NB4 (cell line): ENCODE measurements at places on chromosomes 16 and 17.

GRCh38 chr17:9125722-9126121 is 104.4 kb downstream of the NTN1 start:
- no peak for DNase-seq

DNA sequence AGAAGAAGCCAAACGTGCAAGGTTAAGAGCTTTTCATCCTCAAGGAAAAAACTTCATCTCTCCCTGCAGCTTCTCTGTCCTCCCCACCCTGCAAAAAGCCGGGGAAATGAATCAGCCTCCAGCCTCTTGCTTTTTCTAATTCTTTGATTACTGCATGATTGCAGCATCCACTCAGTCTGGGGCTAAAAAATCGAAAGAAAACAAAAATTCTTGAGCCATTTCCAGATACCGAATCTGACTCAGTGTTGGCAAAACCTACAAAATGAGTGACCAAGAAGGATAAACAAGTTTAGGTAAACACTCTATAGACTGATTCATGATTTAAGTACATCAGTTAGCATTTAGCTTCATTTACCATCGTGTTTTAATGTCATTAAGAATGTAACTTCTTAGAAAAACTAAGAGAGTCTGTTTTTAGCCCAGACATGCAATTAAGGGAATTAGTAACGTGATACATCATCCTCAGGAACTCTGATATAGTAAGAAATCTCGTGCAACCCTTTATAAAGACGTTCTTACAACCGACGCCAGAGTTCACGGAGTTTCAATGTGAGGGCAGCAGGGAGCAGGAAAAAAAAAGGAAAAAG is 287.3 kb upstream of the FOXF1 start:
- DNase-seq, result no peak

- DNase-seq, result no peak
These were observed 266.9 kb upstream of the DYNLRB2 start for GRCh38 chr16:80273635-80274538.

DNA sequence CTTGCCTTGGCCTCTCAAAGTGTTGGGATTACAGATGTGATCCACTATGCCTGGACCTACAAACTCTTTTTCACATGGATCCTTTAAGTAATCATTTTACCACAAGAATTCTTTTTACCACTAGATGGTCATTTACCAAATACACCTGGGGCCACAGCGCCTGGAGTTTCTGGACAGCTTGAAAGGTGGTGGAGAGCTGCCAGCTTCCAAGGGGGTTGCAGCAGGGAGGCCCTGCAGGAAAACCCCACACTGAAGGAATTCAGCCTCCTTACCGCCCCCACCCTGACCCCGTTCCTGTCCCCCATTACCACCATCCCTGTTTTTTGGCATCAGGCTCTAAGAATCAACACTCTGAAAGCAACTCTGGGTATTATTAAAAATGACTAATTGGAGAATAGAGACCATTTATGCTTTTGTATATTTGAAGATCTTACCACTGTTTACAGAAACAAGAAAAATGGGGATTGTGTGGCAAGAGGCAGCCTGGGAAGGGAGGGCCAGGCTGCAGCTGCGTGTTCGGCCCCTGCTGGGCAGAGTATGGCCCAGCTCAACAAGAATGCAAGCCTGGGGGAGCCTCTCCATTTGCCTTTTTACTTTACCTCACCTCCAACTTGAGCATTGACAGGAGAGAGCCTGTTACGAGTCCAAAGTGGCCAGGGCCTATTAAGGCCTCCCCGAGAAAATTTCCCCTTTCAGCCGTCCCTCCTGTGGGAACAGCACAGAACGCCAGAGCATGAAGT is 209.9 kb downstream of the ZFHX3 start:
- DNase-seq, result no peak

DNA sequence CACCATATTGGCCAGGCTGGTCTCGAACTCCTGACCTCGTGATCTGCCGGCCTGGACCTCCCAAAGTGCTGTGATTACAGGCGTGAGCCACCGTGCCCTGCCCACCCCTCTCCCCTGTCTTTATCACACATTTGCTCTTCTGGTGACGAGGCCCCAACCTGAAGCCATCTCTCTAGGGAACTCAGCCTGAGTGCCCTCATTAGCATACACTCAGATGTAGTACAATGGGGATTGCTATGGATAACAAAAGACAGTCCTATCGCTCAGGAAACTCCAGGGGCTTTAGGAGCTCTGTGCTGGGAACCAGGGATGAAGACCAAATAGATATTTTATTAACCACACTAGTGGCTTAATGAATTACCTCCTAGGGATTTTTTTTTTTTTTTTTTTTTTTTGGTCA is 100.7 kb downstream of the MARF1 start:
- DNase-seq, result no peak

DNA sequence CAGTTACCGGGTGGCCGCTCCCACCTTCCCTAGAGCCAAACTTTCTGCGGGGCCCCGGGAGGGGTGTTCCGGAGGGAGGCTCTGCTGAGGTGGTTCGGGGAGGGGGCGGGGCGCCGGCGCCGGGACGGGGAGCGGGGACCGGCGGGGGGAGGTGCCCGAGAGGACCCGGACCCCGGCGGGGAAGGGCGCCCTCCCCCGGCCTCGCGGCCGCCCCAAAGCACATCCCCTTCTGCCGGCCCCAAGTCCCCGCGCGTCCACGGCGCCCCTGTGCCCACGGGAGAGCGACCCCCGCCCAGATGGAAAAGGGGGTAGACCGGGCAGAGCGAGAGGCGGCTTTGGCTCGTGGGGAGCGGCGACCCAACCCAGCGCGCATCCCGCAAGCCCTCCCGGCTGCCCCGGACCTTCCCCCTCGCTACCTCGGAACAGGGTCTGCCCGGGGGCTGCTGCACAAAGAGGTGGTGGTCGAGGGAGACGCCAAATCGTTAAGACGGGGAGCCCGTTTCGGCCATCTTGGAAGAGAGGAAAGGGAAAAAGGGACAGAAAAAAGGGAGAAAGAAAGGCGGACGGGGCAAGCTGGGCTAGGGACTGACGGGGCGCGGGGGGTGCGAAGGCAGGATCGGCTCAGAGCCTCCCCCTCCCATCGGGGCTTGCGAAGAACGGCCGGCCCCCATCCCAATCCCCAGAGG is 530 bp downstream of the PCGF2 start:
- no peak for DNase-seq

DNA sequence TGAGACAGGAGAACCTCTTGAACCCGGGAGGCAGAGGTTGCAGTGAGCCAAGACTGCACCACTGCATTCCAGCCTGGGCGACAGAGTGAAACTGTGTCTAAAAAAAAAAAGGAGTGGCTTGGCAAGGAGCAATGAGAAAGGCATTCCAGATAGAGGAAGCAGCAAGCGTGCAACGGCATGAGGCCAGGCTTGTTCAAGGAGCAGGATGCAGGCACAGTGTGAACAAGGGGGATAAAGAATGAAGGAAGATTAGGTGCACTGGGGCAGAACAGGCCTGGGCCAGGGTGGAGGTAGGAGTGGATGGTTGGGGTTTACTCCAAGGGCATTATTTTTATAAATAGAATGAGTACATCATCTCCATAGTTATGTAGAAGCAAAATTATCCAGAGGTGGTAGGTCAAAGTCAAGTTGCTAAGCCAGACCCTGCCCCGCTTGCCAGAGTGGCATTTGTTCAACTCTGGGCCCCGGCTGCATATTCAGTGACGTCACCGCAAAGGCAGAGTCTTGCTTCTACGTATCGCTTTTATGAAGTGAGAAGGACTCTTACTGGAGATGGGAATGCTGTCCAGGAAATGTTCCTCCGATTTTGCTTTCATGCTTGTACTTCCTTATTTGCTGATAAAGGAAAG is 100.2 kb downstream of the KATNIP start:
- DNase-seq, result no peak

GRCh38 chr17:31488264-31488981 is 96.9 kb downstream of the RAB11FIP4 start:
- peak; percentile 18 for DNase-seq

GRCh38 chr16:80693553-80693952 is 110.8 kb downstream of the CDYL2 start:
- DNase-seq, result no peak

DNA sequence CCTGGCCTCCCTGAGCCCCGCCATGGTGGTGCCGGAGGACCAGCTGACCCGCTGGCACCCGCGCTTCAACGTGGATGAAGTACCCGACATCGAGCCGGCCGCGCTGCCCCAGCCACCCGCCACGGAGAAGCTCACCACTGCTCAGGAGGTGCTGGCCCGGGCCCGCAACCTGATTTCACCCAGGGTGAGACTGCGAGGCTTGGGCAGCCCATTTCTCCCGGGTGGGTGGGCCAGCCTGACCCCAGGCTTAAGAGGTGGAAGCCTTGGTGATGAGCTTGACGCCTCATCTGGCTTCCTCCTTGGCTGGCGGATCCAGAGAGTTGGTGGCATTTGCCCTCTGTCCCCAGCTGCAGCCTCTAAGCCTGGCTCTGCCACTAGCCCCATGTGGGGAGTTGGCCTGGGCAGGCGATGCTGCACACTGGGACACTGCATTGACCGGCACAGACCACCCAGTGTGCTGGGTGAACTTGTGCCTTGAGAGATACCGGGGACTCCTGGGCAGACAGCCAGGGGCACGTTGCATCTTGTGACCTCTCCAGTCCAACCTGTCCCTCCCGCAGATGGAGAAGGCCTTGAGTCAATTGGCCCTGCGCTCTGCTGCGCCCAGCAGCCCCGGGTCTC is 3.0 kb downstream of the CDT1 start:
- peak; percentile 45 for DNase-seq

DNA sequence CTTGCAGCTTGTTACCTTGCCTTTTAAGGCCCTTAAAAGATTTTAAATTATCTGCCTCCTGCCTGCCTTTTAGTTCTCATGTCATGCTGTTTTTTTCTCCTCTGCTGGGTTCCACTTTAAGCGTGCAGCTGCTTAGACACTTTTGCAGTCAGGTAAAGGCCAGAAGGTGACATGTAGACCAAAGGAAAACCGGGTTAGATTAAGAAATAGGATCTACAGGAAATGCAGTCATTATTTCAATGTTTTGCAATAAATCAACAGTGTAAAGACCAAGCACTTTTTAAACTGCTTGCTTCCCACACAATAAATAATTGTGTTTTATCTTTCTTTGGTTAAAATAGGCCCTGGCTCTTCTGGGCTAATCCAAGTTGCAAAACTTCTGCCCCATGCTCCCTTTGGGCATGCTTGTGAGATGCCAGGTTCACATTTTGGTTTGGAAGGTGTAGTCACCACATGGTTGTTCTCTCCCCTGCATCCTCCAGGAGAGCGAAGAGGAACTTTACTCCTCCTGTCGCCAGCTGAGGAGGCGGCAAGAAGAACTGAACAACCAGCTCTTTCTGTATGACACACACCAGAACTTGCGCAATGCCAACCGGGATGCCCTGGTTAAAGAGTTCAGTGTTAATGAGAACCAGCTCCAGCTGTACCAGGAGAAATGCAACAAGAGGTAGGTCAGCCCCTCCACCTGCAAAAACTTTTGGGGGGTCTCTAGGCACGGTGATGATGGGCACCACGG is 54.9 kb downstream of the SDR42E1 start:
- peak; percentile 87 for DNase-seq

GRCh38 chr17:62681061-62681938 is 53.8 kb downstream of the MRC2 start:
- no peak for DNase-seq

- DNase-seq, result no peak
These were observed 1.6 kb downstream of the UNC119 start for GRCh38 chr17:28550858-28551257.

DNA sequence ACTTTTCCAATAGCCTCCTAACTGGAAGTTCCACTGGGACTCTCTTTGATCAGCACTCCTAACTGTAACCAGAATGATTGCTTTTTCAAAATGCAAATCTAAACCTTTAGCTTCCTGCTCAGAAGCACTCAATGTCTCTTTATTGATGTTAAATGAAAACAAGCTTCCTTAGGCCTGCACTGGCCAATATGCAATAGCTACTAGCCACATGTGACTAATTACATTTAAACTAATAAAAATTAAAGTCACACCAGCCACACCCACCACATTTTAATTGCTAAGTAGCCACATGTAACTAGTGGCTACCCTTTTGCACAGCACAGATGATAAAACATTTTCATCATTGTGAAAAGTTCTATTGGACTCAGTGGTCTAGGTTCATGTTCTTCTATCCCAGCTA is 31.8 kb downstream of the FAM20A start:
- DNase-seq, result no peak

GRCh38 chr16:47927330-47927729 is 228.5 kb downstream of the ABCC12 start:
- DNase-seq, result no peak

GRCh38 chr16:3032624-3033023 is 4.1 kb downstream of the BICDL2 start:
- no peak for DNase-seq
